Calu3 (cell line): ENCODE measurements at places on chromosomes 5 and 9. TPM values are rescaled to one million over a fixed set of nuclear protein-coding genes. Genes with fewer than 3 reads are reported as not detected.
A peak's percentile ranks its signal among the peaks of the same experiment; 100 is the strongest.

GRCh38 chr5:156912869-156913268, 50.2 kb downstream of the TIMD4 start:
- H3K4me3 ChIP-seq = no peak overlapping the region
- no peak overlapping the region for H3K27ac ChIP-seq
- no peak for DNase-seq
- no peaks in the 10 kb centered on the region for H3K27me3 ChIP-seq

DNA sequence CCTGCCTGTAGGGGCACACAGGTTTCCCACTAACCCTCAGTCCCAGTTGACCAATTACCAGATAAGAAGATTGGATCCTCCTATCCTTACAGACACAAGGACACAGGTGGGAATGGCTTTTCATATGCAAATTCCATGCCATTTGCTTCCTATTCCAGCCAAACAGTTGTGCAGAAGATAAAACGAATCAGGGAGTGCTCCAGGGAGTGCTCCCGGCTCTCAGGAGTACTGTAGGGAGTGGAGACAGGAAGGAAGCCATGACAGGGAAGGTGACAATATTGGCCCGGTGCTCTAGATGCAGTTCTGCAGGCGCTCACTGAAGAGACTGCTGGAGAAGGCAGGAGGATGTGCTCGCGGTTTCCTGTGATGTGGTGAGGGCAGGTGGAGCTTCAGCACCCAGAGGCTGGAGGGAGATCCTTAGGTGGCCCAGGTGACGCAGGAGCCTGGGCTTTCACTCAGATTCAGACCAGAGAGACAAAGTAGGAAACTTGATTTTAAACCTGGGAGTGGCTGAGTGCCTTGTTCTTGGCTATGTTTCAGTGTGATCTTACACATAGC, 260.0 kb downstream of the AUH start:
- peaks cover 12% of the 10 kb centered on the region for H3K27me3 ChIP-seq
- peaks cover 6% of the 10 kb centered on the region for H3K36me3 ChIP-seq
- H3K27ac ChIP-seq = no peak overlapping the region
- peaks cover 20% of the 10 kb centered on the region for H3K4me1 ChIP-seq

ANAPC2 gene
- total RNA-seq = 49.4 and 51.4 TPM in 2 replicates

DNA sequence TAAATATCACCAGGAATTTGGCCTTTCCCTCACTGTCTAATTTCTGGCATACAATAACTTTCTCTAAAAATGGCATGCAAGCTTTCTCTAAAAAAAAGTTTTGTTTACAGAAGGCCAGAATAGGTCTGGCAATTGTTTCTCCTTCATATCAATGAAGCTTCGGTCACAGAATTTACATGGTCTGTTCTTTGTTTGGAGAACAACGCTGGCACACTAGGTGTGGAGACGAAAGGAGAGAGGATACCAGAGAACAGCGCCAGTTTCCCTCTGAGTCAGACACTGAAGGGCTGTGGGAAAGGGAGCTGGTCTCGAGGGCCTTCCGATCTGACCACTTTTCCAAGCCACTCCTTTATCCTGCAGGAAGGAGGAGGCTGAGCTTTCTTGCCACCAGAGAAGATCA, 60.1 kb upstream of the ITGA1 start:
- H3K4me3 ChIP-seq = peak overlapping the region; percentile 31
- no peaks in the 10 kb centered on the region for H3K27me3 ChIP-seq
- H3K36me3 ChIP-seq = no peaks in the 10 kb centered on the region
- H3K4me1 ChIP-seq = peaks cover 30% of the 10 kb centered on the region
- DNase-seq = peak; percentile 37

CTSV gene
- total RNA-seq = 21.4 and 23.3 TPM in 2 replicates

- H3K4me1 ChIP-seq = peaks cover 13% of the 10 kb centered on the region
- no peak overlapping the region for H3K4me3 ChIP-seq
- H3K27ac ChIP-seq = no peak overlapping the region
- peaks cover 52% of the 10 kb centered on the region for H3K27me3 ChIP-seq
- peak; percentile 70 for DNase-seq
Measured at GRCh38 chr5:154520861-154521453, 42.9 kb upstream of the HAND1 start.

GRCh38 chr5:89606939-89607534, 724.1 kb upstream of the MEF2C start:
- H3K27me3 ChIP-seq = no peaks in the 10 kb centered on the region
- H3K27ac ChIP-seq = no peak overlapping the region
- DNase-seq = no peak
- H3K4me3 ChIP-seq = no peak overlapping the region
- H3K4me1 ChIP-seq = no peaks in the 10 kb centered on the region
- no peaks in the 10 kb centered on the region for H3K36me3 ChIP-seq

- no peak overlapping the region for H3K4me3 ChIP-seq
- peaks cover 65% of the 10 kb centered on the region for H3K27me3 ChIP-seq
- H3K4me1 ChIP-seq = no peaks in the 10 kb centered on the region
- DNase-seq = no peak
Measured at GRCh38 chr9:87089929-87090328, 142.6 kb upstream of the GAS1 start.

- DNase-seq = peak; percentile 78
- H3K4me3 ChIP-seq = no peak overlapping the region
- H3K36me3 ChIP-seq = no peaks in the 10 kb centered on the region
- H3K4me1 ChIP-seq = no peaks in the 10 kb centered on the region
- no peak overlapping the region for H3K27ac ChIP-seq
- peaks cover 56% of the 10 kb centered on the region for H3K27me3 ChIP-seq
Measured at GRCh38 chr5:114449860-114450421, 88.1 kb downstream of the KCNN2 start.

DNA sequence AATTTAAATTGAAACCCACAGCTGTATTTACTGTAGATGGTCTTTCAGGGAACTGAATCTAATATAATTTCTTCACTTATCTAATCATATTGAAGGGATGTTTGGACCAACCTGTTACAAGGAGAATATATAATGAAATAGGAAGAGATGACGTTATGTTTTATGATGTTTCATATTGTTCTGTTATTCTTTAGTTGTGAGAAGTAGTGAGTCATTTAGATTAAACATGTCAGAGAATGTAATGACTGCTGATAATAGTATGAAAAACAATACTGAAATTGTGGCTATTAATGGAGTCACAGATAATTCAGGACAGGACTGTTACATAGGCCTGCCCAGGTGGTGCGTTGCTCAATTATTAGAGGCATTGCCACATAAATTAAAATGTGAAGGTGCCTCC, 1993.4 kb downstream of the EFNA5 start:
- H3K27ac ChIP-seq = no peak overlapping the region
- H3K27me3 ChIP-seq = no peaks in the 10 kb centered on the region
- no peaks in the 10 kb centered on the region for H3K36me3 ChIP-seq
- peak overlapping the region; percentile 28 for H3K4me3 ChIP-seq

HTR4 gene
- total RNA-seq = not detected in 2 replicates

GAPVD1 gene
- total RNA-seq = 28.7 and 32.6 TPM in 2 replicates

DNA sequence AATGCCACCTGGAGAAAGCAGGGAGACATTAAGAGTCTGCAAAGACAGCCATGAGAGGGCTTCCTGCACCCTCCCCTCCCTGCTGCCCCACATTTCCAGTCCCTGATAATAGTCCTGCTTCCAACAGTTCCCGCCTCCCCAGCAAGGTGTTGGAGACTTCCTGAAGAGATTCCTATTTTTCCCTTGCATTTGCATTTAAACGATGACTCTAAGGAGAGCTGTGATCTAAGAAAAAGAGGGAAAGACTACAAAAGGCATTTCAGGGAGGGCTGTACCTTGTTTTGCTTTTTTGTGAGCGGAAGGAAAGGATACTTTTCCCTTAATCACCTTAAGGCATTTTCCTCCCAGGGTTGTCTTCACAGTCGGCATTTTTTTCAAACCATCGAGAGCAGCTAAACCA, 62.1 kb downstream of the GAS1 start:
- no peaks in the 10 kb centered on the region for H3K4me1 ChIP-seq
- H3K27me3 ChIP-seq = peaks cover 58% of the 10 kb centered on the region
- no peak overlapping the region for H3K4me3 ChIP-seq

DNA sequence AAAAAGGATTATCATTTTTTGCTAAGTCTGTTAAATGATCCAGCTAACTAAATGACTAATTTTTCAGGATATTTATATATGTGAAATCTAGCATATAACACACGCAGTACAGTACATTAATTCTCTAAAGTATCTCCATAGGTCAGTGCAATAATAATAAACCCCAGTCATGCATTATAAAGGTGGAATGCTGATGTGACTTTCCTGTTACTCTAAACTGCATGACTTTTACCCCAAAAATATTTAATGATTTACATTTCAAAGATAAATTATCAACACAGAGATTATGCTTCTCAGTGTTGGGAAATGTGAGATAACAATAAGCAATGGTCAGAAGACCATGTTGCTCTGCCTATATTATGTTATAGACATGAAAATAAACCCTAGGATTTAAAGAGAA, 34.1 kb upstream of the PAM start:
- H3K4me1 ChIP-seq = peaks cover 38% of the 10 kb centered on the region
- no peaks in the 10 kb centered on the region for H3K27me3 ChIP-seq
- no peak overlapping the region for H3K27ac ChIP-seq
- H3K36me3 ChIP-seq = no peaks in the 10 kb centered on the region
- no peak for DNase-seq

TRAF1 gene
- total RNA-seq = 1.5 and 1.6 TPM in 2 replicates

DNA sequence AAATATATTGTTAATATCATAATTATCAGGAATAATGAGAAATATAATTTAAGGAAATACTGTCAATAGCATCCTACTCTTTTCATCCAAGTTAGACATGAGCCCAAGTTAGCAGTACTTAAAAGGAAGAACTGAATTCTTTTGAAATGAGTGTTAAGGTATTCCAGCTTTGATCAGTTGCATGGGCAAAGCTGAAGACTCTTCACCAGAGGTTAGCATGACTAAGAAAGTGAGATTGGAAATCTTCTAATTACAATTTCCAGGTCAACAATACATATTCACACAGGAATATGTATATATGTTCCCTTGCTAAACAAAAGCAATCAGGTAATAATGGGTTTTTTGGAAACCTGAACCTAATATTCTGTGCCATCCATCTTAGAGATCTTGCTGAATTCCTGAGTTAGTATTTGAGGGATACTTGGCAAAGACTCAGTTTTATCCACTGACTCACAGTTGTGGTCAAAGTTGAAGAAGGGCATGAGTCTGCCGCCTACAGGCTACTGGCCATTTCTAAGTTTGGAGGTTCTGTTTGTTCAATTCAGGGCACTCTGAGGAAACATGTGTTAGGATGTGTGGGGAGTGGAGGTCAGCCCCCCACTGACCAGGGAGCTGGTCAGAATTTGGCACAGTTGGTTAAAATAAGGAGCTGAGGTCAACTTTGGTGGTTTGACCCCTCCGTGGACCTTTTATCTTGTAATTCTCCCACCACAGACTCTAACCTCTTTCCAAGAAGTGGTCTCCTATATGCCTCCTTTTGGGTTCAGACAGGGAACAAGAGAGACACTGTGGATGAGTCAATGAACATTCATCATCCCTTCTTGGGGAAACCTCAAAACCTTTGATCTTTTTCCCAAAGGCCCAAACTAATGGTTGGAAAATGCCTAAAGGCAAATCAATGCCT, 118.3 kb downstream of the PIK3R1 start:
- H3K4me3 ChIP-seq = no peak overlapping the region
- H3K27me3 ChIP-seq = no peaks in the 10 kb centered on the region
- H3K4me1 ChIP-seq = peaks cover 27% of the 10 kb centered on the region
- DNase-seq = peak; percentile 26

KIF4B gene
- not detected in 2 replicates for total RNA-seq

- H3K4me1 ChIP-seq = peaks cover 29% of the 10 kb centered on the region
- H3K27me3 ChIP-seq = no peaks in the 10 kb centered on the region
- H3K27ac ChIP-seq = no peak overlapping the region
- DNase-seq = no peak
Measured at GRCh38 chr5:143435210-143435657, 31.7 kb upstream of the NR3C1 start.

- H3K4me3 ChIP-seq = peak within 1 kb of the TSS; percentile 77
- DNase-seq = peak; percentile 69
Measured at GRCh38 chr9:129752900-129753729, at the start of gene PTGES. TSS of gene PTGES (minus strand) at chr9:129753042. CDS start at chr9:129753012, 30 bp downstream.

GRCh38 chr9:133113949-133114885, 6.8 kb downstream of the RALGDS start:
- no peak overlapping the region for H3K4me3 ChIP-seq
- no peaks in the 10 kb centered on the region for H3K27me3 ChIP-seq
- peaks cover 5% of the 10 kb centered on the region for H3K36me3 ChIP-seq
- DNase-seq = no peak
- no peak overlapping the region for H3K27ac ChIP-seq

CCDC171 gene
- total RNA-seq = 2.1 and 2.4 TPM in 2 replicates

DNA sequence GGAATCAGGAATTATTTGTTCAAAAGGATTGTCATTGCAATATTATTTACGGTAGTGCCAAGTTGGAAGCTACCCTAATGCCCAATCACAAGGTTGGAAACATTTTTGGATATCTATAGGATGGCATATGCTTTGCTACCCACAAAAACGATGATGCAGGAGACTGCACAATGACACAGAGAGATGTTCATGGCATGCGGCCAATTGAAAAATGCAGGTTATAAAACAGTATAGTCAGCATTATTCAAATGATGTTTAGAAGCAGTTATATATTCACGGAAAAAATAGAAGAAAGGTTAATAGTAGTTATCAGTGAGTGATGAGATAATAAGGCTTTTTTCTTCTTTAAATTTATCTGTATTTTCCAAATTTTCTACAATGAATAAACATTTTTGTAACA, 5.9 kb upstream of the ACSL6 start:
- DNase-seq = no peak
- H3K4me1 ChIP-seq = no peaks in the 10 kb centered on the region
- H3K27ac ChIP-seq = no peak overlapping the region
- no peak overlapping the region for H3K4me3 ChIP-seq
- H3K27me3 ChIP-seq = peaks cover 86% of the 10 kb centered on the region

DNA sequence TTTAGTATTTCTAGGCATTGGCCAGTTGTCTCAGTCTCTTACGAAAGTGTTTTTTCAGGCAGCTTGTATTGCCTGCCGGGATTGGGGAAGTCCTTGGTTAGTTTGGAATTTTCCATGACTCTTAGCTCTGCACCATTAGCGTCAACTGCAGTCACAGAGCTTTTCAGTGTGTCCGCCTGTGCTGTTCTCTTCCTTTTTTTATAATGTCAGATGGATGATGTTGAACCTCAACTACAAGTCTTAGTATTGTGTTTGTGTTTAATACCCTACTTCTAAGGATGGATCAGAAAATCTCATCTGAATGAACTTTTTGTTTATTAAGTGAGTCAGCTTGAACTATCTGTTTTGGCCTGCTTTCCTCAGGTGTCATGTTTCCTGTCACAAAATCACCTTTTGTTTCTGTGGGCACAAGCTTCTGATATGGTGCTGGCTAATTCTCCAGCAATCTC, 33.1 kb downstream of the ATP6V0E1 start:
- peak overlapping the region; percentile 44 for H3K4me3 ChIP-seq
- H3K27ac ChIP-seq = peak overlapping the region; percentile 94
- peaks cover 42% of the 10 kb centered on the region for H3K36me3 ChIP-seq
- H3K27me3 ChIP-seq = no peaks in the 10 kb centered on the region

DNA sequence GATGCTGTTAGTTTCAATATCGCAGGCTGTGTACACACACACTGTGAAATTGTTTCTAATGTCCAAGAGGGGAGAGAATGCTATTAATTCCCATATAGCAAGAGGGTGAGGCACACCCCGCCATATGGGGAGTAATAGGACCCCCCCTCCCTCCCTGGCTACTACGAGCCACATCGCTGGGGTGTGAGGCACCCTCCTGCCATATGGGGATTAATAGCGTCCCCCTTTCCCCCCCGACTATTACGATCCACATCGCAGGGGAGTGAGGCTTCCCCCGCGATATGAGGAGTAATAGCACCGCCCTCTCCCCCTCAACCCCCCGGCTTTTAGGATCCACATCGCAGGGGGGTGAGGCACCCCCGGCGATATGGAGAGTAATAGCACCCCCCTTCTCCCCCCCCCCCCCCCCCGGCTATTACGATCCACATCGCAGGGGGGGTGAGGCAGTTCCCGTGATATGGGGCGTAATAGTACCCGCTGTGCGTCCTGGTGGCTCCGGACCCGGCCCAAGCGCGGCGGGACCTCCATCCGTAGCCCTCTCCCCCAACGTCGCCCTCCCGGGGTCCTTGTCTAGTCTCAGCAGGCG, 494 bp upstream of the STK32A start:
- H3K27ac ChIP-seq = peak overlapping the region; percentile 72
- no peaks in the 10 kb centered on the region for H3K27me3 ChIP-seq
- peaks cover 28% of the 10 kb centered on the region for H3K4me1 ChIP-seq
- no peak for DNase-seq
